ENCODE measurements at places on chromosomes 4 and X.

DNA sequence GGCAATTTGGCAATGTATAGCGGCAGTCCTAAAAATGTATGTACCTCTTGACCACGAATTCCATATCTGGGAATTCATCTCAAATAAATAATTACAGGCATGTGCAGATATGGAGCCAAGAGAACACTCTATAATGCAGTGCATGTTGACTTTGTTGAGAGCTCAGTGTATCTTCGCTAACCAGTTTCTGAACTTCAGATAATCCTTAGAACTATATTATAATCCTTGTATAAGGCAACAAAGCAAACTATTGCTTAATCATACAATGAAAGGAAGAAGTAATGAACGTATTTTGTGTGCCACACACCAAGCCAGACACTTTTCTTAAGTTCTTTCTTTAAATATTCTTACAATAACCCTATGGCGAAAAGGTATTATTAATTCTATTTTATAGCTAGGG is 168.5 kb downstream of the SMIM20 start:
- DNase-seq, result no peak

- no peak for DNase-seq
Measured at GRCh38 chr4:131370846-131371245, 1778.2 kb upstream of the PCDH10 start.

DNA sequence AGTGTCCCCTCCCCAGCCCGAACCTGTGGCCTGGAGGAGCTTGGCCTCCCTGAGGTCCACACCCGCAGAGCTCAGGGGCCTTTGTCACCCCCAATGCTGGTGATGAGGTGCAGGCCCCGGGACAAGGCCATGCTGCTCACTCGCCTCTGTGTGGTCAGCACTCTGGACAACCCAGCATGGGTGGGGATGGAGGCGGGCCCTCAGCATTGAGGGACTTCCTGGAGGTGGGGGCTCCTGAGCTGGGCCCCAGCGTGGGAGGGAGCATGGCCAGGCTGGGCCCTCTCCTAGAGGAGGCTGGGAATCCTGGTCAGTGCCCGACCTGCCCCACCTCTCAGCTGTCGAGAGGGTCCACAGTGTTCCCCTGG is 30.6 kb downstream of the TACC3 start:
- no peak for DNase-seq

DNA sequence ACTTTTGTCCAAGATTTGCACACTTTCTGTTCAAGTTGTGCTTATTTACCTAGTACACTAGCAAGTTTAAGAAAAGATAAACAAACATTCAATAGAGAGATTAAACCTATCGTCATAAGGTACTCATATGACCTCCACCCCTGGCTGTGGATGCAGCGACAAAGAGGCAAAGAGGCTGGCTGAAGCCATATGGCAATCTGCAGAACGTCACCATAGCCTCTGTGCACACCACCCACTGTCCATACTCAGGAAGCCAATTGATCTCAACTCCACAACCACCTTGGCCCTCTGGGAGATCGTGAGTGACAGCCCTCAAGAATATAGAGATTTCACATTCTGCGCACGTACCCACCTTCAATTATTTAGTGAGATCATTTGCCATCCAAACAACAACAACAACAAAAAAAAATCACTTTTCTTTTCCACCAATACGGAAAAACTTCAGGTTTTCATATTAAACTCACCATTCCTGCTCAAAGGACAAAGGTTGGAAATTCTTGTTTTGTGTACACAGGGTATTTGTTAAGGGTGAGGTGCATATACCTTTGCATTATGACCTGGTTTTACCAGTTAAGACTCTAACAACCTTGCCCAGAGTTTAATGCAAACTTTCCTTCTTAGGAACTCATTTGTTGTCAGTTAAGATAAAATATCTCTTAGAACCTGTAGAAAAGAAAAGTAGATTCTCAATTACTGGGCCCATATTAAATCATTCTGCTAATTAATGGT is 243.0 kb upstream of the FSTL5 start:
- DNase-seq, result no peak

GRCh38 chr4:11489453-11490083 is 60.9 kb upstream of the HS3ST1 start:
- DNase-seq, result no peak

- DNase-seq, result no peak
Measured at GRCh38 chrX:36908801-36909675, 99.1 kb upstream of the FAM47C start.

GRCh38 chrX:95662200-95662599 is 1022.4 kb upstream of the DIAPH2 start:
- DNase-seq, result no peak

DNA sequence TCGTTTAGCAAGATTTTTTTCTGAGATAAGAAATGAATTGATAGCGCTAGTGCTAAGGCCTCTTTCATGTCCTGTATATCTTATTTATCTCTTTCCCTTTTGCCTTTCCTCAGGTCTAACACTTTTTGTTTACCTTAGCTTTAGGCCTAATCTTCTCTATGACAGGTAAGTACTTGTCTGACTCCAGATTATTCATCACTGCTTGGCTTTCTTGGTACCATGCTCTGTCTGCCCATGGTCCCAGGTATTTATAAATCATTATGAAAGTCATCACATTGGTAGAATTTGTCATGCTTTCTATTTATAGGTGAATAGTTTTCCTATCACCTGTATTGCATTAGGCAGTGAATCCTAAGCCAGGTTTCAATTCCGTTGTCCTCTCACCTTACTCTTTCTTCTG is 99.5 kb upstream of the CTSO start:
- no peak for DNase-seq

GRCh38 chrX:41449615-41450014 is 2.5 kb downstream of the NYX start:
- DNase-seq, result no peak

GRCh38 chr4:168167714-168168284 is 75.5 kb downstream of the ANXA10 start:
- no peak for DNase-seq

Data from WTC11 (cell line).